ENCODE measurements at places on chromosomes 12 and 14. TPM values are rescaled to one million over a fixed set of nuclear protein-coding genes. Genes with fewer than 3 reads are reported as not detected.

DNA sequence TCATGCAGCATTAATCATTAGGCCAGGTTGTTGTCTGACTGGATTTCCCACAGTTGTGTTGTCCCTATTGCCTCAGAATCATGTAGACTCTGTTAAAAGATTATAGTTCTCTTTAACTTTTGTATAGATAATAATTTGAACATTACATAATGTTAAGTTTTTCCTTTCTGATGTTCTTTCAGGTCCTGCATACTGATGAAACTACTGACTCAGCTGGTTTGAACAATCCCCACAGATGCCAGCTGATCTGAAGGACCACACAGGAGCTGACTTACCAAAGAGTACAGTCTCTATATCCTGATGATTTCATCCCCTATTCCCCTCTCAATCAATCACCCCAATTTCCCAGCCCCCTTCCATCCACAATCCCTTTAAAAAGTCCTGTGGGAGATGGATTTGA is 341.2 kb upstream of the MGAT4C start:
- no peak for DNase-seq
- H3K27me3 ChIP-seq = no peaks in the 10 kb centered on the region
- no peaks in the 10 kb centered on the region for H3K36me3 ChIP-seq
- H3K4me3 ChIP-seq = no peak overlapping the region
- H3K27ac ChIP-seq = no peak overlapping the region

GRCh38 chr12:93939641-93940325 is 208.6 kb upstream of the PLXNC1 start:
- no peak overlapping the region for H3K27ac ChIP-seq
- H3K4me3 ChIP-seq = no peak overlapping the region
- no peaks in the 10 kb centered on the region for H3K36me3 ChIP-seq

DNA sequence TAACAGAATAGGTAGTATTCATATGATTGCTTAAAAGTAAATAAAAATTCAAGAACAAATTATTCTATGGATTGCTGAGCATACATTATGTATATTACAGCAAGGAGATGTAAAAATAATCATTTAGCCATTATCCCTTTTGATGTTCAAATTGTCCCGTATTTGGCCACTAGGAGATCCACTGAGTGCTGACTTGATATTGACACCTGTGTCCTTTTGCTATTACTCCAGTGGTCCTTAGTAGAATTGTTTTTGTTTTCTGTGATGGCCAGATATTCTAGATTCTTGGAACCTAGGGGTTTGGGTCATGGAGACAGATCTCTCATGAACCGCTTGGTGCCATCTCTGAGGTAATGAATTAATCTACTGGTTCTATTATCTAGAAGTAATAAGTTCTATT is 16.8 kb downstream of the ERO1A start:
- no peaks in the 10 kb centered on the region for H3K27me3 ChIP-seq
- no peaks in the 10 kb centered on the region for H3K4me1 ChIP-seq
- no peak for DNase-seq
- no peak overlapping the region for H3K27ac ChIP-seq

DNA sequence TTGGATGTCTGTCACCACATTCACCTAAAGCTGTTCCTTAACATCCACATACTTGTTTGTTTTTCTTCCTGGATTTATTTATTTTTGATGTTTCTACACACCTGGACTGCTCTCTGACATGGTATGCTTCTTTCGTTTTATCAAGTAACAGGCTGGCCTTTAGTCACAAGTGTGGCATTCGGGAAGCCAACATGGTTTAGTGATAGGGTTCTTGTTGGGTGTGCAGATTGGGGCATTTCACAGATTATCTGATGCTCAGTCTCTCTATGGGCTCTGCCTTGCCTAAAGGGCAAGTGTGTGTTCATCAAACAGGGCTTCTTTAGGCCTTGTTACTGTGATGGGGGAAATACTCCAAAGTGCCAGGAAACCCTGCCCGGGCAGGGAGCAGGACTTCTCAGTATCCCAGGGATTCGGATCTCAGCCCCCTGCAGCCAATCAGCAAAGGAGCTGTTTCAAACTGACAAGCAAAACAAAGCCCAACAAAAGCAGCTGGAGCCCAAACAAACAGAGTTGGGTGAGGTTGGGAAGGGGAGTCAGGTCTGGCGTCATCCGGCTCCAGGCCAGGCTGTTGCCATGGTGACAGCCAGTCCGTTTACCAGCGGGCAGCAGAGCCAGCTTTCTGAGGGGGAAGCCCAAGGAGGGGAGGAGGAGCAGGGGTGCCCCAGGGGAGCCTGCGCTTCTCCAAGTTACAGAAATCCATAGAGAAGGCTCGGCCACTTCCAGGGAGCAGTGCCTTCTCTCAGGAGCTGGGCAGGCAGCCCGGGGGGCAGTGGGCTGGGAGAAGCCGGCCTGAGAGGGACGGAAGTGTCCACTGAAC is 31.9 kb downstream of the FOS start:
- H3K36me3 ChIP-seq = no peaks in the 10 kb centered on the region
- H3K4me3 ChIP-seq = no peak overlapping the region
- peaks cover 4% of the 10 kb centered on the region for H3K4me1 ChIP-seq
- H3K27ac ChIP-seq = no peak overlapping the region
- H3K27me3 ChIP-seq = no peaks in the 10 kb centered on the region

DNA sequence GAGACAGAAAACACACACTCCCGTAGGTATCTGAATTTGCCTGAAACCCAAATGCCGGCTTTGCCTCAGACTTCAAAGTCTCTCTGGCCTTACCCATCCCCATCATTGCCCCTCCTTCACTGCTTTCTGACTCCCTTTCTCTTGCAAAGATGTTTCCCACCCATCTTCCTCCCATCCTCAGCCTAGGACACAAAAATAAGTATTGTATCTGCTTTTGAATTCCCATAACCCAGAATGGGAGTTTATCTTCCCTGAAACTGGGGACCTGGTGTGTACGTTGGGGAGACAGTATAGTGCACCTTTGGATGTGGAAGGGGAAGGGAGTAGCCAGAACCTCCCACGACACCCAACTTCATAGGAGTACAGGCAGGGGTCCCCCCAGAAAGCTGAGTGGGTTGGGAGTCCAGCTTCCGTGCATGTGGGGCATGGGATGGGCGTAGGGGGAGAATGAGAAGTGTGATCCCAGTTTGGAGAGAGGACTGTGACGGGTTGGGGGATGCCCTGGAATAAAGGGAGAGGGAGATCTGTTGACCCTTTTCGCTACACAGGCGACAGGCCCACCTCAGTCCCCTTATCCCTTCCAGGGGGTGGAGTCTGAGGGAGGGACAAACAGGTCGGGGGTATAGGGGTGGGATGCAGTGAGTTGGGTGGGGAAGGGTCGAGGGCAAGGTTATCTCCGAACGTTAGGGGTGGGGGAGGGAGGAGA is 488 bp upstream of the KIF5A start:
- H3K36me3 ChIP-seq = no peaks in the 10 kb centered on the region
- DNase-seq = no peak
- H3K4me3 ChIP-seq = peak overlapping the region; percentile 79
- no peak overlapping the region for H3K27ac ChIP-seq
- H3K4me1 ChIP-seq = peaks cover 41% of the 10 kb centered on the region
- H3K27me3 ChIP-seq = peaks cover 24% of the 10 kb centered on the region

DNA sequence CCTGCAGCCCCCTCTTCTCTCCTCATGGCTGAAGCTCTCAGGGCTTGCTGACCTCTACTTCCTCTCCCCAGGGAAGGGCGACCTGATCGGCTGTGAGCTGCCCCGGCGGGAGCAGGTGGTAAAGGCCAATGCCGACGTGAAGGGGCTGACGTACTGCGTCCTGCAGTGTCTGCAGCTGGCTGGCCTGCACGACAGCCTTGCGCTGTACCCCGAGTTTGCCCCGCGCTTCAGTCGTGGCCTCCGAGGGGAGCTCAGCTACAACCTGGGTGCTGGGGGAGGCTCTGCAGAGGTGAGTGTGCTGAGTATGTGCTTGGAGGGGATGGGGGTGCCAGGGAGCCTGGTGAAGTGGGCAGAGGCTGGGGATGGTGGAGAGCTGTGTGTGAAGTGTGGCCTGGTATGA is 13.7 kb downstream of the MCRS1 start:
- H3K27me3 ChIP-seq = peaks cover 36% of the 10 kb centered on the region
- DNase-seq = no peak
- no peaks in the 10 kb centered on the region for H3K36me3 ChIP-seq
- peaks cover 8% of the 10 kb centered on the region for H3K4me1 ChIP-seq
- H3K27ac ChIP-seq = no peak overlapping the region

P2RX2 gene
- 0.15 TPM for total RNA-seq
